ENCODE measurements at places on chromosomes 2 and 18.

DNA sequence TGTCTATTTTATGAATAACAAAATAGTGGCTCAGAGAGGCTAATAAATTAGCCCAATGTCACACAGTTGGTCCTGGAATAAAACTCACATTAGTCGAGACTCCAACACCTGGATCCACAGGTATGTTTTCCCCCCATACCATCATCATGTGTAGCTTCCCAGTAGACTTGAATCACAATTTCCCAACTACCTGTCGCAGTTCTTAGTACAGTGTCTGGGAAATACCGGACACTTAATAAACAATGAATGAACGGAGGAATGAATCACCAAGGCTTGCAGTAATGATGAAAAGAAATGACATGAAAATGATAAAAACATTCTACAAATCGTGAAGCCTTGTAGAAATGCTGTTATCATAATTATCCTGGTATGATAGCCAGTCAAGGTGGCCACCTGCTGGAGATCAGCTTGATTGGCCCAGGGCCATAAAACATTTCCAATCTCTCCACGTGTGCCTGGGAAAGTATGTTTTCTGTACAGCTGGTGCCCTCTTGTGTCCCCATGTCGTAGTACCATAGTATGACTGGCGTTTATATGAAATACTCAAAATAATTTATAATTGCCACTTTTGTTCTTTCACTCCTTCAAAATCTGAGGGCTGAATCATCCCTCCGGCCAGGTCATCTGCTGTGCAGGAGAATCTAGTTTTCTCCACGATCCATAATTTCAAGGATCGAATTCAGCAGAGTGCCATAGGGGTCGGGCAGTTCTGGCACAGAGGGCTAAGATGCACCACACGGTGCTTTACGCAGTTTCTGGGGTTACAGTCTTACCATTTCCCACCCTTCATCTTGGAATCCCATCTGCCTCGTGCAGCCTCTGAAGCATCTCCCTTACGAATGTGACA is 95.4 kb downstream of the LAMA1 start:
- DNase-seq: peak; percentile 98

- no peak for DNase-seq
Measured at GRCh38 chr2:8333177-8333831, 348.6 kb upstream of the ID2 start.

GRCh38 chr2:96124406-96125265 is 8.3 kb upstream of the ADRA2B start:
- no peak for DNase-seq

GRCh38 chr2:109258376-109258775 is 129.4 kb downstream of the SH3RF3 start:
- DNase-seq: no peak

DNA sequence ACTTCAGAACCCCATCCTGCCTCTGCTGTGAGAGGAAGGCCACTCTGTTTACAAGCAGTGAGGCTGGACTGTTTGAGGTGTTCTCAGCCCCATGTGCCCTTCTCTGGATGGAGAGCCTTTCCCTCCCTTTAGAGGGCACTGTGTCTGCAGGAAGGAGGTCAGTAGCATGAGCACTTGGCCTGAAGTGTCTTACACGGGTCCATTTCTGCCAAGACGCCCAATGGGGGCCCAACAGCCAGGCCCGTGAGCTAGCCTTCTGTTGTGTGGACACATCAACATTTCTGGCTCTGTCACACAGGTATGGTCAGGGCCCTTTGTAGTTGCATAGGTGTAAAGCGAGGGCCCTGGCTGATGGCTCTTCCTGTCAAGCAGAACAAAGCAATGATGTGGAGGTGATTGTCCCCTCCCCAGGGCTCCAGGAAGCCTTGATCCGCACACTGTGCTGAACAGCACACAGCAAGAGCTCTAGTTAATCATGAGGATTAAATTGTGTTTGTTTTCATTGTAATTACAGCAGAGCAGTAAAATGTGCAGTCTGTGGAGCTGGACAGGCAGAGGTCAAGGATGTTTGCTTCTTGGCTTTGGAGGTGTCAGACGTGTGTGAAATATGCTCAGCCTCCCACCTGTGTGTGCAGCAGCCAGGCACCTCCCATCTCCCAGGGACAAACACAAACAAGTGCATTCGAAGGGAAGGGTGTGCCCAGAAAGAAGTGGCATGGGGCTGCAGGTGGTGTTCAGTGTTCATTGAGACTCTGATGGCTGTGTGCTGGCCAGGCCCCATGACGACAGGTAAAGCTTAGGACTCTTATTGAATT is 132.1 kb downstream of the SH3RF3 start:
- peak; percentile 98 for DNase-seq

GRCh38 chr2:136424112-136424511 is 306.2 kb upstream of the CXCR4 start:
- no peak for DNase-seq

DNA sequence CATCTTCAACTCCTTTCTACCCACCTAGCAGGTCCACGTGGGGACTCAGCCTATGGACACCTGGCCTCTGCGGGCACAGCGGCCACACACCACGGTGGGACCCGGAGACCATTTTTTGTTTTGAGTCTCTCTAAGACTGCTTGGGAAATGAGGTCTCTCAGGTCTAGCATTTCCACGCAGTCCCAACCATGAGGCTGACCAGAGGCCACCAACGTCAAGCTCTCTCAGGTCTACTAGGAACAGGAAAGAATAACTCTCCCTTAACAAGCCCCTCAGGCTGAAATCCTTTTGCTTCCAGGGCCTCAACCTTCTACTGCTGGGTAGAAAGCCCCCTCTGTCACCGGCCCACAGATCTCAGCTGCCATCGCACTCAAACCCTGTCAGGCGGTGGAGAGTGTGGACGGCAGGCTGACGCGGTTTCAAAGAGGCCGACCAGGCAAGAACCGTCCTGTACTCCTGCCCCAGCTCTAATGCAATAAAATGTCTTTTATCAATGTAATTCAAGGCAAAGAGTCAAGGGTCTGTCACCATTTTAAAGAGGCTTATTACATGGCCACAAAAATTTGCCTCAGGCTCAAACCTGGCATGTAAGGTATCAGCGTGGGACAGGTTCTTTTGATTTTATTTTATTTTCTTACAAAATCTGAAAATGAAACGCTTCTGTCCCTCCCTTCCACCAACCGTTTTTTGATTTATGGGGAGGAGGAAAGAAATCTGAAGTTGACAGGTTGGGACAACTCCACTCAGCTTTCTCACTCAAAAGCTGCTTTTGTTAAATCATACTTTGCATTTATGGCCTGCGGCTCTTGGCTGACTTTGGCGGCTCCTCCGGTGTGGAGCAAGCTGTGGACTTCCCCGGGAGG is 74.0 kb downstream of the BCL11A start:
- DNase-seq: peak; percentile 48

DNA sequence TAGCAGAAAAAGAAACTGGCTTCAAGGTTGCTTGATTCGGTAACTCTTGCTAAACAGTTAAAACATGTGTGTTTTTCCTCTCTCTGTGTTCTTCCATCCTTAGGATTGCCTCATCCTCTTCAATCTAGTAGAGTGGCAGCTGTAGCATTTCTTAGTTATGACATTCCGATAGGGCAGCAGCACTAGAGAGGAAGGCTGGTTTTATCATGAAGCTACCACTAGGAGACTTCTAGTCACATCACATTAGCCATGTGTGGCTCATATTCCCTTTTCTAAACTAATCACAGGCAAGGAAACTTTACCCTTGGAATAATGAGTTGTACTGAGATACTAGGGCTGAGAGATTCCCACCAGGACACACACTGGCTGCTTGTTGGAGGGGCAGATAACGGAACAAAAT is 187.6 kb downstream of the DOK6 start:
- DNase-seq: peak; percentile 68

DNA sequence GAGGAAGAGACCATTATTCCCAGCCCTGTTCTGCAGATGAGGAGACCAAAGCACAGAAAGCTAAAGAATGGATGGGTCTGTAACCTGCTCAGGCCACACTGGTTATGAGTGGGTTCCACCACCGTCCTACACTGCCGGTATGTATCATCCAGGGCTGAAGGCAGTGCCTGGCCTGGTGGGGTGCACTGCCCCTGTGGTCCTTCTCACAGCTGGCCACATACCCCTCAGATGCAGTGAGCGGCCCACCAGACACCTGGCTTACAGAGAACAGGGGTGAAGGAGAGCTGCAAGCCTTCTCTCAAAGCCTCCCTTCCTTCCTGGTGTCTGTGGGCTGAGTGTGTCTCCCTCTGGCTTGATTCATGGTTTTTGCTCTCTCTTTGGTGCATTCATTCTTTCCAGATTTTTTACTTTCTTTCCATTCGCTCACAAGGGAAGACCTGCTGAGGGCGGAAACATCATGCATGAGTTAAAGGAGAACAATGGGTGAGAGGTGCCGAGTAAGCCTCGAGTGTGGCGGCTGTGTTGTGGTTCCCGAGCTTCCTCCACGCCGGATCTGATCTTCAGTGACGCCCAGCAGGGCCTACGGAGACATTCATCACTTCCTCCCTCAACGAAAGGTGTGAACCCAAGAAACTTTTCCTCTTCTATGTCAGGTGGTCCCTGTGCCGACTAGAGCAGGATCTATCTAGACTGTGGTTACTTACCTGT is 62.1 kb upstream of the REL start:
- DNase-seq: no peak

GRCh38 chr2:10193276-10193795 is 70.8 kb downstream of the RRM2 start:
- no peak for DNase-seq

GRCh38 chr2:237913193-237913917 is 53.5 kb upstream of the UBE2F start:
- no peak for DNase-seq

DNA sequence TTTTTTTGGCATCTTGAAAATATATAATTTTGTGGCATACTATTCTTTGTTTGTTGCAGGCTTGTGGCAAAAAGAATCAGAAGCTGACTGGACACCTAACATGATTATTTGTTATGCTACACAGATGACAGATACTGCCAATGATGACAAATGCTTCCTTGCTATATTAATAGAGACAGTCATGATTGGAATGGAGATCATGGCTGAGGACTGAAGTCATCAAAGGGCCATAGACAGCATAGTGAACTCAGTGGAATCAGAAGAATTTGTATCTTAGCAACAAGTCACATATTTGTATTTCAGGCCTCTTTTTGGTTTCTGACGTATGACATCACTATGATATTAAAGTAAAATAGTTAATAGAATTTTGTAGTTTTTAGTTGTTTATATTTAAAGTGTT is 1003.8 kb upstream of the DDX18 start:
- DNase-seq: peak; percentile 81

DNA sequence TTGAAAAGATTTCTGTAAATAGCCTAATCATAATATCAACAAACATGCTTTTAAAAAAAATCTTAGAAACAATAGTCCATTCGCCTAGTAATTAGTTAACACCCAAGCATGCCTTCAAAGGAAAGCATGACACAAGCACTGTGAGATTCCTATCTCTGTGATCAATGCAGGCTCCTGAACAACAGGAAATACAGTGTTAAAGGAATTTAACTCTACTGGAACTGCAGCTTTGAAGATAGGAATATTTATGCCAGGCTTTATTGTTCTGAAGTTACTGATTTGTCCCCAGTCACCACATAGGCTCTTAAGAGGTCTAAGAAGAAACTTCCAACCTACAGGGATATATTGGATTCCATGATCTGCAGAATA is 15.4 kb upstream of the FAM124B start:
- DNase-seq: no peak
